ENCODE measurements at places on chromosomes 1 and 21.

- peak; percentile 81 for DNase-seq
Observed at GRCh38 chr1:24015221-24016210, 35.4 kb upstream of the SRSF10 start.

DNA sequence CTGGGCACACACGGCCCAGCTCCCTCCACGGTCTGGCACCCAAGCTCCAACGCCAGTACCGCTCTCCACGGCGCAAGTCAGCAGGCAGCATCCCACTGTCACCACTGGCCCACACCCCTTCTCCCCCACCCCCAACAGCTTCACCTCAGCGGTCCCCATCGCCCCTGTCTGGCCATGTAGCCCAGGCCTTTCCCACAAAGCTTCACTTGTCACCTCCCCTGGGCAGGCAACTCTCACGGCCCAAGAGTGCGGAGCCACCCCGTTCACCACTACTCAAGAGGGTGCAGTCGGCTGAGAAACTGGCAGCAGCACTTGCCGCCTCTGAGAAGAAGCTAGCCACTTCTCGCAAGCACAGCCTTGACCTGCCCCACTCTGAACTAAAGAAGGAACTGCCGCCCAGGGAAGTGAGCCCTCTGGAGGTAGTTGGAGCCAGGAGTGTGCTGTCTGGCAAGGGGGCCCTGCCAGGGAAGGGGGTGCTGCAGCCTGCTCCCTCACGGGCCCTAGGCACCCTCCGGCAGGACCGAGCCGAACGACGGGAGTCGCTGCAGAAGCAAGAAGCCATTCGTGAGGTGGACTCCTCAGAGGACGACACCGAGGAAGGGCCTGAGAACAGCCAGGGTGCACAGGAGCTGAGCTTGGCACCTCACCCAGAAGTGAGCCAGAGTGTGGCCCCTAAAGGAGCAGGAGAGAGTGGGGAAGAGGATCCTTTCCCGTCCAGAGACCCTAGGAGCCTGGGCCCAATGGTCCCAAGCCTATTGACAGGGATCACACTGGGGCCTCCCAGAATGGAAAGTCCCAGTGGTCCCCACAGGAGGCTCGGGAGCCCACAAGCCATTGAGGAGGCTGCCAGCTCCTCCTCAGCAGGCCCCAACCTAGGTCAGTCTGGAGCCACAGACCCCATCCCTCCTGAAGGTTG, 97.6 kb downstream of the PIK3R3 start:
- no peak for DNase-seq

GRCh38 chr1:119318466-119319309, 49.9 kb upstream of the HAO2 start:
- no peak for DNase-seq

DNA sequence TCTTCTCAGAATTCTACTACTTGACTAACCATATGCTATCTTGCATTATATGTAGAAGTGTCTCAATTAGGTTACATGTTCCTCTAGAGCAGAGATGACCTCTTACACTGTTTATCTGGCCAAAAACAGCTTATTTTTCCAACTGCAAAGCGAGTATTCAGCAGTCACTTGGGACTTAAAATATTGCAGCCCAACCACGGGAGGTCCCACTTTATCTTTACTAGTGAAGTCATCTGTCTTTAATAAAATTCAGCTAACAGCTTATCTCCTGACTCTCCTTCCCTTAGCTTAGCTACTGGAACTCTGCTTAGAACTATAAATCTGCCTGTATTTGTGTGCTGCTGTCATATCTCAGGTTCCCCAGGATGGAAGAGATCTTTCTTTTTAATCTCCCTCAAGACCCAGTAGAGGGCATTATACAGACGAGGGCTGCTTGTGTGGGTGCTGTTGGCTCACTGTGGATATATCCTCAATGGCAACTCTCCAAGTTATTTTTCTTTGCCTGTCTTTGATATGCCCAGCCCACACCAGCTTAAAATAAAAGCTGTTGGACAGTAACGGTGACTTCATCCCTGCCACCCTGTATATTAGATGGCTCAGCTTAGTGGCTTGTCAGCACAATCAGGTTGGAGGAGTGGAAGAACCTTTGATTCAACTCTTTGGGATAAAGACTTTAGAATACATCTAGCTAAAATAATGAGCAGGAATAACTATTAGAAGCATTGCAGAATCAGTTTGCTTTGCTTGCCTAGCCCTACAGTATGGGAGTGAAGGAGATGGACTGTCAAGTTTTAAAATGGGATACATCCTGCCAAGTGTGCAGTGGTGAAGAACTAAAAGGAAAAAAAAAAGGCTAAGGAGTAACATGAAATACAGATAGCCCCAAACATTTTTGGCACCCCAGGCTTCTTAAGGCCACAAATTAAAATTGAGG, 9.6 kb downstream of the ENSA start:
- DNase-seq, result peak; percentile 85

- peak; percentile 94 for DNase-seq
Observed at GRCh38 chr1:46401964-46402626, 8.0 kb downstream of the FAAH start.

DNA sequence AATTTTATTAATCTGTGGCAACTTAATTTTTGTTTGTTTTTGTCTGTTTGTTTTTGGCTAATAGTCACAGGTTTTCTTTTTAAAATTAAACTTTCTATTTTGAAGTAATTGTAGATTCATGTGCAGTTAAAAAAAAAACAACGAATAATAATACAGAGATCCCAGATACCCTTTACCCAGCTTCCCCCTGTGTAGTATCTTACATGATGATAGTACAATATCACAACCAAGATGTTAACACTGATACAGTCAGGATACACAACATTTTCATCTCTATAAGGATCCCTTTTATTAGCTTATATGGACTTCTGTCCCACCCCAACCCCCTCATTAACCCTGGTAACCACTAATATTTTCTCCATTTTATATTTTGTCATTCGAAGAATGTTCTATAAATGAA, 5.9 kb downstream of the VPS45 start:
- DNase-seq, result no peak

DNA sequence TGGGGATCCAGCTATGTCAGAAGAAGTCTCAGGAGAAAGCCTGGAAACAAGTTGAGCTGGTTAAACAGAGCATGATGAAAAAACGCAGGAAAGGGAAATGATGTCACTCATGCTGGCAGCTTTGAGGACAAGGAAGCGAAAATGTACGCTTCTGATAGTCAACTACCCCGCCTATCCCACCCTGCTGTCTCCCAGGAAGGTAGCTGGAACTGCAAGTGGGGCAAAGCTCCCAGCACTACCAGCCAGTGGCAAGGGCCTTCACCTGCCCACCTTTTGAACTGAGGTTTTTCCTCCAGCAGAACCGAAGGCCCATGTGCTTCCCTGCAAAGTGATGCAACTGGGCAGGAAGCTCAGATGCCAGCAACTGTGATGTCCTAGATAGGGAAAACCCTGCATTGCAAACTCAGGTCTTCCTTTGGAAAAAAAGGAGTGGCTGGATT, 6.3 kb upstream of the IL20 start:
- DNase-seq, result peak; percentile 60

DNA sequence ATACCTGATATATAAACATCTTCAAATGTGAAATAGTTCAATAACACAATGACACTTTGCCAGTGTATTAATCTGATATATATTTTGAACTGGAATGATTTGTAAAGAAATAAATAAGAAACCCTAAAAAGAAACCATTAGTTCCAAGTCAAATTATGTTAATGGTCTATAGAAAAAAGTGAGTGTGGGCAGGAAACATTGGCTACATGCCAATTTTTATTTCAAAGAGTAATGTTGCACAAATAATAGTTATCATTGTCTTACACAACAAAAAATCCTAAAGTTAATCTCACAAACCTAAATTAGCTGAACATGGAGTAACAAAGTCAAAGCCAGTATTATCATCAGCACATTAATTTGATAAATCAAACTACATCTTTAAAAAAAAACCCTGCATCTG, 37.9 kb upstream of the BATF3 start:
- DNase-seq, result no peak

- peak; percentile 77 for DNase-seq
Observed at GRCh38 chr1:158203693-158204457, 23.2 kb downstream of the CD1D start.

DNA sequence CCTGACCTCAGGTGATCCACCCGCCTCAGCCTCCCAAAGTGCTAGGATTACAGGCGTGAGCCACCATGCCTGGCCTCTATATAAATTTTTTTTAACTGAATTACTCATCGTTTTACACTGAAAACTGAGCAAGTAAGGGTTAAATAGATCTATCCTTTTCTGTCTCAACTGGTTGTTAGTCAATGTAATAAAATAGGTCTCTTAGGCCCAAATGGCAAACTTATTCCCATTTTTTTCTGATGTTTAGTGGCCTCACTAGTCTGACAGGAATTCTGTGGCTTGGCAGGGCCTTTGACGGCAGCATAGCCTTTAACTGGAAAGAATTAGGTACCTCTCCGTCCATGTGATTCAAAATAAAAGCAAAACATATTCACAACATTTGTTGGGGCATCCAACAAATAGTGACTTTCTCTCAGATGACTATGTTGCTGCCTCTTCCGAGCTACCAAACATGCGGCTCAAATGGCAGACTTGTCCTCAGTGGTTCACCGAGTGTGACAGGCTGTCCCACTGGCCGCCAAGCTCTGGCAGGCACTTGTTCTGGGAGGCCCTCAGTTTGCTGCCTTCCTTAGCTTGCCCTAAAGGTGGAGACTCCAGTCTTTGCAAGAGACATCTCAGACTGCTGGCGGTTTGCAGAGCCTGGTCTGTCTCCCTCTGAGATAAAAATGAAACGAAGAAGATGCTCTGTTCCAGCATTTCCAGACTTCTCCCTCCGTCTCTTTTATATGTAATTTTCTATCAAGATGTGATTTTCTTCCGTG, 17.4 kb downstream of the ATP1A4 start:
- no peak for DNase-seq

- DNase-seq, result no peak
Observed at GRCh38 chr1:240021709-240022108, 70.0 kb upstream of the FMN2 start.

- no peak for DNase-seq
Observed at GRCh38 chr21:45580576-45581321, 38.5 kb upstream of the SLC19A1 start.

DNA sequence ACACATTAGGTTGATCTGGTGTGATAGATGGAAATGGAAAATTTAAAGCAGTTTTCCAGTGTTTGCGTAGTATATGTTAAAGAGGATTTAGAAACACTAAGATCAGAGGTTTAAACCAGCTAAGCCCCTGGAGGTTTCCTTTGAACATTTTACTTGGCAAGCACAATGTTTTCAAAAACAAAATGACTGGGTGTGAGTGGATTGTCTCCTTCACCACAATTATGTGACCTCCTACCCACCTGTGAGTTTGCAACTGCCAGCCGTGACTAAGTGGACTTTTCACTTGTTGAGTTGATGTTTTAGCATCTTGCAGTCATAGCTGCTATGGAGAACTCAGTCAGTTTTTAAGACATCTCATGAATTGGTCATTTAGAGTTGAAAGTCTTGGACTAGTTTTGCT, 4.7 kb downstream of the CCDC190 start:
- peak; percentile 88 for DNase-seq

GRCh38 chr21:33432496-33432895, 29.3 kb downstream of the IFNGR2 start:
- no peak for DNase-seq

- DNase-seq, result no peak
Observed at GRCh38 chr1:30663596-30664091, 59.7 kb downstream of the MATN1 start.

- DNase-seq, result no peak
Observed at GRCh38 chr1:54835970-54836369, 34.8 kb upstream of the TTC22 start.

- no peak for DNase-seq
Observed at GRCh38 chr1:183730886-183731573, 73.9 kb upstream of the RGL1 start.

Data from cardiac fibroblast (primary cell).